ENCODE measurements at places on chromosomes 11 and 22. TPM values are rescaled to one million over a fixed set of nuclear protein-coding genes. Genes with fewer than 3 reads are reported as not detected.

DNA sequence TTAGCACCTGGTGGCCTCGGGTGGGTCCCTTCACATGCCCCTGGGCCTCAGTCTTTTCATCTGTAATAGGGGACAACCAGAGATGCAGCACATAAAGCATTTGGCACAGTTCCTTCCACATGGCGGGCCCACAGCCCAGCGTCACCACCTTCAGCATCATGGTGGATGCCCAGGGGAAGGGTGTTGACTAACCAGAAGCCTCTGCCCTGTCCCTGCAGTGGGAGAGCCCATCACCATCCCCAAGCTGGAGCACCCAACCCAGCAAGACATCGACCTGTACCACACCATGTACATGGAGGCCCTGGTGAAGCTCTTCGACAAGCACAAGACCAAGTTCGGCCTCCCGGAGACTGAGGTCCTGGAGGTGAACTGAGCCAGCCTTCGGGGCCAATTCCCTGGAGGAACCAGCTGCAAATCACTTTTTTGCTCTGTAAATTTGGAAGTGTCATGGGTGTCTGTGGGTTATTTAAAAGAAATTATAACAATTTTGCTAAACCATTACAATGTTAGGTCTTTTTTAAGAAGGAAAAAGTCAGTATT, 14.8 kb upstream of the UVRAG start:
- H3K4me1 ChIP-seq = peaks cover 4% of the 10 kb centered on the region
- H3K27me3 ChIP-seq = peaks cover 5% of the 10 kb centered on the region
- no peak for DNase-seq
- no peak overlapping the region for H3K27ac ChIP-seq
- H3K4me3 ChIP-seq = no peak overlapping the region

- no peaks in the 10 kb centered on the region for H3K27me3 ChIP-seq
- DNase-seq = no peak
- H3K4me3 ChIP-seq = no peak overlapping the region
Measured at GRCh38 chr11:112277941-112278340, 17.3 kb upstream of the PLET1 start.

GRCh38 chr22:28229566-28230485, 310.8 kb upstream of the PITPNB start:
- H3K4me3 ChIP-seq = no peak overlapping the region
- H3K27ac ChIP-seq = peak overlapping the region; percentile 63
- no peaks in the 10 kb centered on the region for H3K27me3 ChIP-seq
- H3K4me1 ChIP-seq = peaks cover 24% of the 10 kb centered on the region
- DNase-seq = no peak

Gene LGALS12
- total RNA-seq = 1.4 TPM

Gene OR2AG1
- not detected for total RNA-seq

Gene BBOX1
- not detected for total RNA-seq

All from WTC11 (cell line).